ENCODE measurements at places on chromosomes 2 and 18.

DNA sequence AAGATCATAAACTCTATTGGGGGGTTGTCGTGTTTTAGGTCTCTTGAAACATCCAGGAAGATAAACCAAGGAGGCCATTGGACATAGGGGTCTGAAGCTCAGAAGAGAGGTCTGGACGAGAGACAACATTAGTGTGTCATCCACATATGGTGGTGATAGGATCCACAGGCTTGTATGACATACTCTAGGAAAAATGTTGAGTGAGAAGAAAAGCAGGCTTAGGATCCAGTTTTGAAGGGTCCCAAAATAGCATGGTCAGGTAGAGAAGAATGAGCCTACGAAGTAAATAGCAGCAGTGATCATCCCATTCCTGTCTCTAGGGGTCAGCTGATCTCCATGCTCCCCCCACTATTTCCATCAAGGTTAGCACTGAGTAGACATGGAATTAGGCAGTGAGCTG, 166.8 kb downstream of the ANKRD30B start:
- DNase-seq: no peak

DNA sequence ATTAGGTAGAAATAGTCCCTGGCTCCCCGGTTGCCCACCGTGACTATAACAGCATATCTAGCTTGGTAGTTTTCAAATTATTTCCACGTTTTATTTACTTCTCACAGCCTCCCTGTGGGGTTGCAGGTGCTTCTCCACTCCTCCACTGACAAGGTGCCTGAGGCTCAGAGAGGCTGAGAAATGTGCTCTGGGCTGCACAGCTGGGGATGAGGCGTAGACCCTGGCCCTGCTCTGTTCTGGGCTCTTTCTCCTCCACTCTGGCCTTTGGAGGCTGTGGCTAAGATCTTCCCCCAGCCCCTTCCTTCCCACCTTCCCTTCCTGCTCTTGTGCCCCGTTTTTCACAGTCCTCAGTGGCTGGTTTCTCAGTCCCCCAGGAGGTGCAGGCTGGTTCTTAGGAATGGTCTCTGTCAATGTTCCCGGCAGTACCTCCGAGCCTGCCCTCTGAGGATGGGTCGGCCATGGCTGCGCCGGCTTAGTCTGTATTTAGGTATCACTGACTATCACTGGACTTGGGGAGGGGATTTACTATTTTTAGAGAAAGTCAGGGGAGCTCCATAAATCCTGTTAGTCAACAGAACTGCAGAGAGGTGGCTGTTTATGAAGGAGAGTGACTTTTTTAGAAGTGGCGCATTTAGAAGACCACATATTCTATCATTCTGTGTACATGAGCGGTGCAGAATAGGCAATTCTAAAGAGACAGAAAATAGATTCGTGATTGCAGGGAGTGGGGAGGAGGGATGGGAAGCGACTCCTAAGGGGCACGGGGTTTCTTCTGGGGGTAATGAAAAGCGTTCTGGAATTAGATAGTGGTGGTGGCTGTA, 35.0 kb downstream of the HPCAL1 start:
- no peak for DNase-seq

GRCh38 chr2:7015007-7015950, 98.1 kb downstream of the RNF144A start:
- DNase-seq: no peak

DNA sequence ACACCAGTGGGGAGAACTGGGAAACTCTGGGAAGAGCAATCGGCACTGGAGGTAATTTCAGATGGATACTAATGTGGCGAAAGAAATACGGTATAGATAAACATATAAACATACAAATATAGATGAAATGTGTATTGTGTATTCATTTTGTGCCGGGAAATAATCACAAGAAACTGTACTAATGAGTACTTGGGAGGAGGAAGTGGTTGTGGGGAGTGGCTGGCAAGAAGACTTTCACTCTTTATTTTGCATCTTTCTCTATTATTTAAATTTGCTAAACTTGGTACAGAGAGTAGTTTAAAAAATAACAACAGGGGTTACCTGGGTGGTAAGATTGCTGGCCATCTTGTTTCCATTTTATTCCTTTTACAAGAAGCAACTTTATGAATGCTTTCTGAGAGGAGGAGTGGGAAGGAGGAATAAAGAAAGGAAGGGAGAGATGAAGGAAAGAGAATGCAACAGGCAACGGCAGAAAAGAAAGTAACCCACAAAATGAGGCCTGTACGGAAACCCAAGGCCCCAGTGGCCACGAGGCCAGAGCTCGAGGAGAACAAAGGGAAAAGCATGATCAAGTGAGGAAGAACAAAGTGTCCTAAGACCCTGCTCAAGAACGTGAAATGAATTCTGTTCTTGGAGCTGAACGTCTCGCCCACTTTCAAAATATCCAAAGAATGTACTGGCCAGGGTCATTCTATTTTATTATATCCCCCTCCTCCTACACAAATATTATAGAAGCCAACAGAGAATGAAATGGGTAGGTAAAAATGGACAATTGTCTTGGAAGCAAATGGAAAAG, 45.2 kb downstream of the FAM178B start:
- DNase-seq: no peak

DNA sequence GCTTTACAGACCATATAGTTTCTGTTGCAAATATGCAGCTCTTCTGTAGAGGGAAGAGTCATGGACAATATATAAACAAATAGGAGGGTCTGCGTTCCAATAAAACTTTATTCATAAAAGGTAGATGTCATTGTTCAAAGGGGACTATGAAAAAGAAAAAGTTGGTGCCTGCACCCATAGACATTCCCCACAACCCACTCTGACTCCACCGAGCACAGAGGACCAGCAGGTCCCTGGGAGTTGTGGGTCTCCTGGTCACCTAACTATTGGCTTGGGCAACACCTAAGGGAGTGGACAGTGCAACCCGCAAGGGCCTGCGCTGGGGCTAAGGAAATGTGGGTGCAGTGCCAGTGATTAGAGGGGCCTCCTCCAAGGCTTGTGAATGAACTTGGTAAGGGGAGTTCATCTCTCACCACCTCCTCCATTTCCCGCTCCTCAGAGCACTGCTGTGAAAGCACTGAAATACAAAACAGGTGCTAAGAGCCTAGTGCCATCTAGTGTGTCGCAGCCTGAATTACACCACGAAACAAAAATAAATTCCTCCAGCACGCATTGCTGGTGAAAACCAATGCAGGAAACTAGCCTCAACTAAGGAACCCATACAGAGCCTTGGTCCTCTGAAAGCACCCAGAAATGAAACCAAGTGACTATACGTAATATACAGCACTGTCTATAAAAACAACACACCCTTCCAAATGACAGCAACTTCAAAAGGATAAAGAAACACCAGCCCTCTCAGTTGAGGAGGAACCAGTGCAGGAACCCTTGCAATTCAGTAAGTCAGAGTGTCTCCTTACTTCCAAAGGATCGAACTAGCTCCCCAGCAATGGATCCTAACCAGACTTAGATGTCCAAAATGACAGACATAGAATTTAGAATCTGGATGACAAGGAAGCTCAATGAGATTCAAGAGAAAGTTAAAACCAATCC, 166.6 kb downstream of the RNF144A start:
- DNase-seq: peak; percentile 13

DNA sequence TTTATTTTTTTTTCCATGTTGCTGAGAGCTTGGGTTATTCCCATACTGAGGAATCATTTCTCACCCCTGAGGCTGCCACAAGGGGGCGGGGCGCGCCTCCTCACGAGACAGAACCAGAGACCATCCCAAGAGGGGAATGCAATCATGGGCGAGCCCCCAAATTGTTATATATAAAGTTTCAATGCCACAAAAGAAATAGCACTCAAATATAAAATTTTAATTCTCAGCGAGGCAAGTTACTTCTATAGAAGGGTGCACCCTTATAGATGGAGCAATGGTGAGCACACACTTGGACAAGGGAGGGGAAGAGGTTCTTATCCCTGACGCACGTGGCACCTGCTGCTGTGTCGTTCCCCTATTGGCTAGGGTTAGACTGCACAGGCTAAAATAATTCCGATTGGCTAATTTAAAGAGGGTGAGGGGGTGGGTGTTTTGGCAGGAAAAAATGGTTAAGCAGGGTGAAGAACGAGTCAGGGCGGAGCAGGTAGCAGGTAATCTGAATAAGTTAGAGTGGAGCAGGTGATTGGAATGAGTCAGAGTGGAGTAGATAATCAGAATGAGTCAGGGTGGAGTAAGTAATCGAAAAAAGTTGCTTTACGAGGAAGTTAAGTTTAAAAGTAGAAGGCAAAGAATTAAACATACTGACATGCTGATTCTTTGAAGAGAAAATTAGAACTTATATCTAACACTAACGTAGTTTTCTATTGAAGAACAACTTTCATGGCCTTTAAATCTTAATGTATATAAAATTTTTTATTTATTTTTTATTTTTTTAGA, 177.5 kb downstream of the MTCL1 start:
- DNase-seq: no peak

DNA sequence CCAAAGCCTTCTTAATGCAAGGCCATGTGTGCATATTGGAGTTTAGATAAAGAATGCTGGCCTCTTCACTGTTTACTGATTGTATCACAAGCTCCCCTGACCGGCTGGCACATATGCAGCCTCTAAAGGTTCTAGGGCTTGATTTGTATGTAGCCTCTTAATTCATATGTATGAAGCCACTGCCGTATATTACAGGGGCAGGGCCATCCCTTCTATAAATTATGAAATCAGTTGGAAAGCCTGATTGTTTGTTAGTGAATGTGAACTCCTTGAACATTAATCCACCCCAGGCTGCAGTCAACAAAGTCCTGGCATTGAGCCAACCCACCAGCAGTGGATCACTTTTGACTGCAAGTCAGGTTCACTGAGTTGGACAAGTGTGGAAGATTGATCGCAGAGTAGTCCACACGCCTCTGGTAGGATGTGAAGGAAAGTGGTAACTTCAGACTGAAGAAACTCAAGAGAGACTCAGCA, 61.6 kb upstream of the PARD3B start:
- no peak for DNase-seq

- no peak for DNase-seq
These were observed 19.5 kb upstream of the CFAP36 start for GRCh38 chr2:55500025-55500424.

DNA sequence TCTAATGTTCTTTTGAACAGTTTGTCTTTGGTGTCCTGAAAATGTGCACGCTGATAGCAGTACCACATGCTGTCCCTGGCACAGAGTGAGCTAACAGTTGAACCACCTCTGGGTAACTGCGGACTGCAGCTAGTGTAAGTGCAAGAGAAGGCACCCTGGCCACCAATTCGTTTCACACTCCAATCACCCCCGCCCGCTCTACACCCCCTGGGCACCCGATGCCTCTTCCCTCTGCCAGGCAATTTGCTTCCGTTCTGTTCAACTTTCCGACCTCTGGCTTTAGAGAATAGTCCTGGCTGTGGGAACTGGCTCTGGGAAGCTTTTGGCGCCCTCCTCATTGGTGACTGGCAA, 1.4 kb downstream of the DOCK10 start:
- peak; percentile 58 for DNase-seq

- DNase-seq: peak; percentile 74
These were observed 35.4 kb upstream of the EN1 start for GRCh38 chr2:118882693-118883336.

DNA sequence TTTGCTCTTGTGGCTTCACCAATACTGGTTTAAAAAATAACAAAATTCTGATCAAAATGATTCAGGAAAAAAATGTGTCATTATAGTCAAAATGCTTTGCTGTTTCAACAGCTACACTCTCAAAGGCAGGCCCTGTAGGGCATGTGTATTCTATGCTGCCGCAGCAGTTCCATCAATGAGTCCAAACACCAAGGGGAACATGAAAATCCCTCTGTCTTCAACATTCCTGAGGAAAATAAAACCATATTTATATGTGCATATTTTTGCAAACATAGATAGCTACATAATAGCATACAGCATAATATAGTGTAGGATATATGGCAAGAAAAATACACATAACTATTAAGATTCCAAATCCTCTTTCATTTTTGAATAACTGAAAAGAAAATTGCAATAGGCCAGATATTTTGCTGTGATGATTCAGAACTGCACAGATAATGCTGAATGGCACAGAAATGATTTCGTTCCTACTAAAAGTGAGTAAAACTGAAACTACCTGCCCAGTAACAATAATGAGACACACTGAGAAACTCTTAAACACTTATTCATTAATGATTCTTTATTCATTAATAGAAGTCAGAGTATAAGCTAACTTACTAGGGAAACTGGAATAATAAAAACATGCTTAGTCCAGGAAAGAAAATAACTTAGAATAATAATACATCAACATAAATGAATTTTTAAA, 343.8 kb downstream of the SUCLG1 start:
- DNase-seq: no peak

DNA sequence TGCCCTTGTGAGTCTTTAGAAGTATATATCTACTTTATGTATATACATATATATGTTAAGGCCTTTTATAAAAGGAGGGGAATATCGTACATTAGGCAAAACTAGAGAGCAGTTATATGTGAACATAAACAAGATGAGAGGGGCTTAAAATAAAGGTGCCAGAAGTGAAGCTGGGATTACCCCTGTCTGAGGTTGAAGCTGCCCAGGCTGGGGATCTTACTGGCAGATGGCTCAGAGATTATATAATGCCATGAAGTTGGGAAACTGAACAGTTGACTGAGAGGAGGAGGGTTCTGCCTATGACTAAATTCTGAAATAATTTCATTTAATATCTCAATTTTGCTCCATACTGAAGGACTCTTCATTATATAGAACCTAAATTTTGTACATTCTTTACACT, 6.0 kb downstream of the PNO1 start:
- no peak for DNase-seq

GRCh38 chr2:100460904-100461530, 9.3 kb upstream of the NMS start:
- DNase-seq: no peak

DNA sequence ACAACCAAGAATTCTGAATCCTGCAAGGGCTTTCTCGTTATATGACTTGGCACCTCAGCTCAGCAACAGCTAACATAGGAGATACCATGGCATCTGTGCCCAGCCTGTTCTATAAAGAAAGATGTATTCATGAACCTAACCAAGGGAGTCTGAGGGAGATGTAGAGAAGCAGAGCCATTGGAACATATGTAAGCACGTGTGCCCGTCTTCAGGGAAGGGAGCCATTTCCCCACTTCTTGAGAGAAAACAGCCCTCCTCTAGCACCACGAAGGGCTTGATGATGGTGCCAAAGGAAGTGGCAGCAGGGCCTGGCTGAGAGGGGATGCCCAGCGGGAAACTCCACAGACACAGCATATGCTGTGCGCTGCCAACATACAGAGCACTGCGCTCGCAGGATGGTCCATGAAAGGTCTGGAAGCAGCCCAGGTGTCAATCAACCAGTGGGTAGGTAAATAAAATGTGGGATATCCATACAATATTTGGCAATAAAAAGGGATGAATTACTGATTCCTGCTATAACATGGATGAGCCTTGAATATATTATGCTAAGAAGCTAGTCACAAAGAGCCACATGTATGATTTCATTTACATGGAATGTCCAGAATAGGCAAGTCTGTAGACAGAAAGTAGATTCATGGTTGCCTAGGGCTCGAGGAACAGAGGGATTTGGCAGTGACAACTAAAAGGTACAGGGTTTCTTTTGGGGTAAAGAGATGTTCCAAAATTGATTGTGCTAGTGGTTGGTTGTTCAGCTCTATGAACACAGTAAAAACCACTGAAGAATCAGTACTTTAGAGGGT, 16.1 kb downstream of the TMEM247 start:
- no peak for DNase-seq

- no peak for DNase-seq
These were observed 600.1 kb upstream of the ZNF804A start for GRCh38 chr2:183998041-183998796.

Measured in activated CD4-positive, alpha-beta T cell treated with anti-CD3 and anti-CD28 coated beads, Interleukin-2, amount 50 U/mL, for 48 hours (primary cell).